ENCODE measurements at places on chromosomes 2 and 18.

GRCh38 chr2:106274668-106275067 is 80.6 kb upstream of the UXS1 start:
- no peak for DNase-seq

DNA sequence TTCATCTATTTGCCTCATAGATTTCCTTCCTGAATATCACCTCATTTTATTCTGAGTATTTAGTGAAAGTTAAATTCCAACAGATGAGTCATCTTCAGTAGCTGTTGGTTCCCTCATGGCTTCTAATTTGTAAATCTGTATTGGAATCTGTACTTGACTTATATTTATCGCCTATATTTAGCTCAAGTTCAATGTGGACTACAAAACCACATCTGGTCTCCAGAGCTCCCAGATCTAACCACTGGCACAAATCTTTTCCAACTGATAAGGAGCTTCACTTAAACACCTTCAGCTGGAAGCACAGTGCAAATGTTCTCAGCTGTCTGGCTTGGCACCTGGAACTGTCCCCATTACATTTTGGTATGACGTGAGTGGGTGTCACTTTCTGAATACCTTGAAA is 82.8 kb upstream of the DSEL start:
- DNase-seq = peak; percentile 84

DNA sequence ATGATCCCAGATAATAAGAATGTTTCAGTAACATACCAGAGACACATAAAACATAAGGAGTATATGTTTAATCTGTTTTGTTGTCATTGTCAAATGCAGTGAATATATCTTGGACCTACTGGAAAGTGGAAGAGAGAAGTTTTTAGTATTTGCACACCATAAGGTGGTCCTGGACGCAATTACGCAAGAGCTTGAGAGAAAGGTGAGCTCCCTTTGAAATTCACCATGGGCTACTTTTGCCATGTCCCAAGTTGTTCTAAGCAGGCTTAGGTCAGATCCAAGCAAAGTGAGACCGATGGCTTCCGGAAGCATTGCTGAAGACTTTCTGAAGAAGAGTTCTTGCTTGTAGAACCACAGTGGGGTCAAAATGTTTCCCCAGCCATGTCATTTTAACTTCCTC is 30.8 kb upstream of the RPL37A start:
- DNase-seq = no peak

GRCh38 chr2:120255986-120256650 is 3.5 kb downstream of the RALB start:
- DNase-seq = no peak

DNA sequence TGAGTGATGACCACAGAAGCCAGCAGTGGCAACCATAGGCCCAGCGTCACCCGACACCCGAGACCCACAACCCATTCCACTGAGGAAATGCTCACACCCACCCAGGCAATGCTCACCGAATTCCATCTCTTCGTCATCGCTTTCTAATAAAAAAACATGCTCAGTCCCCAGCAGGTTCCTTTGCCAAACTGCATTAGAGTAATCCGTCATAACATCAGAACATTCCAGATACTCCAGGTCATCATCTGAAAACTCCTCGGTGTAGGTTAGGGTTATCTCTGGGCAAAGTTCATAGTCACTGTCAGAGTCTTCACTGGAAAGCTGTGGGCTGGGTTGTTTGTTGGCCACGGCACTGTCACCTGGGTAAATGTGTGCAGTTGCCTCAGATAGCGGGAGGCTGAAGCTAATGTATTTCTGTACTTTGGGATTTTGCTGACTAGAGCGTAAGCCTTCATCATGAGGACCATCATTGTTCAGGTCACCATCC is 49.3 kb downstream of the ALPK2 start:
- DNase-seq = peak; percentile 96

DNA sequence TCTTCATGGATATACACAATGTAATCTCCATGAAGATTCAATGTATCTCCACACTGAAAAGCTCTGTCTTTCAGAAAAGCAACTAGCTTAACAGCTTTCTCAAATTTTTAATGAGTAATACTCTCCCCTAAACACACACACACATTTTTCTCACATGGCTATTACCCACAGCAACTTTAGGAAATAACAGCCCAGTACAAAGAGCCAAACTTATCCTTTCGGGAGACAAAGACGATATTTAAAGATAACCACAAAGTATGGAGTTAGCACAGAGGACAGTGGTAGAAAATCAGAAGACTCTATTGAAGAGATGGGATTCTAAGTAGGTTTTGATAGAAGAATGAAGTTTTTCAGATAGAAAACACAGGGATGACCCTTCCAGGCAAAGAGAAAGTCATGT is 394.9 kb upstream of the TRIB2 start:
- DNase-seq = peak; percentile 40

GRCh38 chr18:2417861-2418610 is 153.3 kb downstream of the METTL4 start:
- DNase-seq = peak; percentile 30

DNA sequence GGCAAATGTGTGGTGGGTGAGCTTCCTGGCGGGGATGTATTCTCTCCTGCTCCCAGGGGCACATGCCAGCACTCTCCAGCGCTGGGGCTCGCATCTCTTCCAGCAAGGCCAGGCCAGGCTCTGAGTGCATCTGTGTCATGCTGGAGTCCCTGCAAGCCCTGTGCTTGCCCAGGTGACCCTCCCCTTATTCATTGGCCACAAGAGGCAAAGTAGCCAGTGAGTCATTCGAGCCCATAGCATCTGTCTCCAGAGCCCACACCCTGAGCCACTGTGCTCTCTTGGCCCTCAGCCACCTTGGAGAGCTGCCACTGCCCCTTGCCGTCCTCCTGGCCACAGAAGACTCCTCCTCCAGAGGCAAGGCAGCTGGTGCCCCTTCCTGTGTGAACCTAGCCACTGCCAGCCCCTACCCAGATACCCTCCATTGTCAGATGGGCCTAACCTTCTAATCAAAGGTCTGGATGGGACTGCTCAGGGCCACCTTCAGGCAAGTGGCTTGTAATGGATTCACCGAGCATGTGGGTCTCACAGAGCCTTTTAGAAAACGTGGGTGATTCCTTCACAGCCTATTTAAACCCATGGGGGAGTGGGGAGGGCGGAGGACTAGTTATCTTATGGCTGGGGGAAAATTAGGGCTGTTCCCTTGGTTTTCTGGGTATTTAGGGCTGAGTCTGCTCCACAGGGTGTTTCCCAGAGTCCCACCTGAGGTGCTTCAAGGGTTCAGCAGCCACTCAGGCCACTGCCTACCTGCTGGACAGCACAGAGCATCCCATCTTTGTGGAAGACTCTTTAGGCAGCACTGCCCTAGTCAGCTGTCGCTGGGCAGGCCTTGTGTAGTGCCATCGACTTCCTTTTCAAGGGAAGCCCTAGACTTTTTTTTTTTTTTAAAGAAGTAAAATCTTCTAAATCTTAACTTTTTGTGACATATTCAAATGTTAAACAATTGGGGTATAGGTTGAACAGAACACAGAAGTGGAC is 137.4 kb downstream of the ACOXL start:
- no peak for DNase-seq

GRCh38 chr2:66059332-66059731 is 375.6 kb upstream of the MEIS1 start:
- no peak for DNase-seq

GRCh38 chr2:105734762-105735538 is 9.8 kb upstream of the NCK2 start:
- peak; percentile 86 for DNase-seq

- DNase-seq = no peak
Observed at GRCh38 chr18:41012194-41012593, 942.8 kb upstream of the PIK3C3 start.

GRCh38 chr2:150570712-150571111 is 83.2 kb upstream of the RND3 start:
- DNase-seq = peak; percentile 95

DNA sequence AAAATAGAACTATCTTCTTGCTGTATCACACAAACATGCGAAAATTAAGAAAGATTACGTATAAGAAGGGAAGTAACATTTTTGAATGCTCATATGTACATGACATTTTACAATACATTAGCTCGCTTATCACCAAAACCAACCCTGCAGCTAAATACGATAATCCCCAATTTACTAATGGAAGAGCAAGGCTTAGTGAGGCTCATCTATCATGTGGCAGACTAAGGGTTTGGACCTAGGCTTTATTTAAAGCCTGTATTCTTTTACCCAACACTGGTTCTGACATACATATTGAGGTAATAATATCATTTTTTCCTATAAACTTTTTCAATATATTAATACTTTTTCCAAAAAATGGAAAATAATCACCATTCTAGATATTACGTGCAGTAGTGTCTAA is 116.8 kb upstream of the TTC39C start:
- no peak for DNase-seq

DNA sequence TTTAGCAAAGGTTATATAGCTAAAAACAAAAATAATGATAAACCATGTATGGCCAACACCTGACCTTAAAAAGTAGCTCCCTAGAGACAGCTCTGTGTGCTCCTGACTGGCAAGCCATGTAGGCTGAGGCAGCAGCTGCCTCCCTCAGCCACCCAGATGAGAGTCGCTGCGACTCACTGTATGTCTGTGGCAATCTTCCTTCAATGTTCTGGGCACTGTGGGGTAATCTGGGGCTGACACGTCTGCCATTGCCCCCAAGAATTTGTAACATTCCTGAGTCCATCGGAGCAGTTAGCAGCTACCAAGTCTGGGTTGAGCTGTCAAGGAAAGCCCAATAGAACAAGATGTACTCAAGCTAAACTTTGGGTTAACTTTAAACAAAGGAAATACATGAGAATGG is 106.4 kb upstream of the DAPL1 start:
- DNase-seq = peak; percentile 48

DNA sequence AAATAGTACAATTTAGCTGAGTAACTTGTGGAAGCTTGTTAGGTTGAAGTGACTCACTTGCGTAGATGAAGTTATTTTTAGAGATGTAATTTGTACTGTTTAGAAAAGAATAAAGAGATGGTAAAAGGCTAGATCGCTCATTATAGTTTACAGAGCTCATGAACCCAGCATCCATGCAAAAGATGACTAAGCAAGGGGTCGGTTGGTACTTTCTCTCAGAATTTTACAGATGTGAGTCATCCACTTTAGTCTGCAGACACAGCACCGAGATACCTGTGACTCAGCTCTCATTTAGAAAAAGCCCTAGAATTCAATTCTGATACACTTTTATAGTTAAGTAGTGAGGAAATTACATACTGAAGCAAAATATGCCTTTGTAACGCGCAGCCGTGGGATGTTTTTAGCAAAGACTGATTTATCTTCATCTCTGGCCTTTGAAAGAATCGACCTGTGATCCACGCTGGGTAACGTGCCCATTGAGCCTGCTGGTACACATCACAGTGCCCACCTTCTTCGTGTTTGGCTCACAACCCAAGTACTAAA is 116.5 kb upstream of the FOSL2 start:
- DNase-seq = peak; percentile 99

- DNase-seq = peak; percentile 60
Observed at GRCh38 chr2:72214429-72215143, 66.9 kb upstream of the CYP26B1 start.

GRCh38 chr18:39188278-39188677 is 1622.7 kb upstream of the CELF4 start:
- DNase-seq = no peak

GRCh38 chr2:154556146-154556545 is 142.3 kb upstream of the KCNJ3 start:
- DNase-seq = no peak

DNA sequence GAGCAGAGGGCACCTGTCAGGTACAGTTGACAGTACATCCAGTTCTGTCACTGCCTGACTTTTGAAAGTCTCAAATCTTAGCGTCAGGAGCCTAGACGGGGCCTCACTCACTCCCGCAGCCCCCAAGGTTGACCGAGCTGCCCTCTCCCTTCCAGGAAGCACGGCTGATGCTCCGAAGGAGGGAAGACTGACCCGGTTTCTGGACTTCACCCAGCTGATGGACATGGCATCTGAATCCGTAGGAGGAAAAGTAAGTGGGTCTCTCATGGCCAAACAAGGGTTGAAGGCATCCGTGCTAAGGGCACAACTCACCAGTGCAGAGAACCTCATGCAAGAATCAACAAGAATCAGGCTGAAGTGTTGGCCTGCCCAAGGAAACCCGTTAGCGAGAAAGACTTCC is 12.9 kb downstream of the ALLC start:
- no peak for DNase-seq

DNA sequence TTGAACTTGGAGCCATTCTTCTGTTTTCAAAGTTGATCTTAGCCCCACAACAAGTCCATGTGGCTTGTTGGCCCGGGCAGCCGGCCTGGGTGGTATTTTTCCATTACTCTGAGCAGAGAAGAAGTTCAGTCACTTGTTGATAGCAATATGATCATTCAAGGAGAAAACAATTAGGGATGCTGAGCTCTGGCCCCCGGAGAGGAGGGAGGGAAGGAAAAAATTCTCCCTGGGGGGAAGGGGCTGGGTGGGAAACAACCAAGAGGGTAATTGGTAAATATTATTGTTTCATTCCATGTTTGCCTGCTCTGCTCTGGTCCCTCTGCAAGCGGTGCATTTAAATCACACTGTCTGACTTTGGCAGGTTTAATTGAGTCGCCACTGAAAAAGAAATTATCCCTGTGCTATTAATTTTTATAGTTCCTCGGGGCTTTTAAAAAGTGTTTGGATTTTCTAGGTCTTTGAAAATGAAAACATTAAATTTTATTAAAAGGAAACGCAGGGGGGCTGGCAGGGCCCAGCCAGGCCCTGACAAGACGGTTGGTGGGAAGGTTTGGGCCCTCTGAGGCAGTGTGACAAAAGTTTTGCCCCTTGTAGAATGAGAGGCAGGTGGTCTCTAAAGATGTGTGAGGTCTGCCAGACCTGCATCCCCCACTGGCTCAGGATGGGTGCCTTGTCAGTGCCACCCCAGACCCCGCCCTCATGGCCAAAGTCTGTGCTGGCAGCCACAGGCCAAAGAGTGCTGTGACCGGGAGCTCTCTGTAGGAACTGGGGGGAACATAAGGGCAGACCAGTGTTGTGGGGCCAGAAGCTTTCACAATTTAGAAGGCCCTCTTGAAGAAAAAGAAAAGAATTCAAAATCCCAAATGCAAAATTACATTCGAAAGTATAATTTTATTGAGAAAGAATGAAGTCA is 52.5 kb upstream of the SLC14A2 start:
- DNase-seq = no peak

GRCh38 chr2:214127170-214127569 is 283.7 kb upstream of the VWC2L start:
- no peak for DNase-seq

DNA sequence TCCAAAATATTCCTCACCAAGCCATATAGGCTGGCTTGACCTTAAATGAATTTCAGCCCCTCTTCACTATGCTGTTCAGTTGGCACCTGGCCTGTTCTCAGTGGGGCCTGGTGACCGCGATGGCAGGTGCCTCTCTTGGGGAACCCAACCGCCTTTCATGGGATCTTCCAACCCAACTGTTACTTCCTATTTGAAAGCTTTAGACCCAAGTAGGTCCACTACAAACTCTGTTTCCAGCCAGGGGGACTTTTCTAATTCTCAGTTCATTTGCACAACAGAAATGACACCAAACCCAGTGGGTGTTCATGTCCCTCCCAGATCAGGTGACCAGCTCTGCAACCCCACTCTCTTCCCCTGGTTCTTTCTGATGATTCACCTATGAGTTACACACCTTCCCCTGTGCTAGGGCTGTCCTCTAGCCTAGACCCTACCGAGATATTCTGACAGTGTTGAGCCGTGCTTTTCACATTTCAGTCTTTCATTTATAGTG is 35.6 kb upstream of the NDUFV2 start:
- DNase-seq = no peak

Measured in fibroblast of skin of abdomen (primary cell).